AG09309 (cell line): ENCODE measurements at places on chromosomes 2 and 18.

- DNase-seq, result no peak
Observed at GRCh38 chr2:634636-635388, 42.4 kb downstream of the TMEM18 start.

GRCh38 chr2:40346535-40347354 lies 105.1 kb downstream of the SLC8A1 start:
- no peak for DNase-seq

- DNase-seq, result no peak
Observed at GRCh38 chr2:177335917-177336450, 56.6 kb upstream of the AGPS start.

DNA sequence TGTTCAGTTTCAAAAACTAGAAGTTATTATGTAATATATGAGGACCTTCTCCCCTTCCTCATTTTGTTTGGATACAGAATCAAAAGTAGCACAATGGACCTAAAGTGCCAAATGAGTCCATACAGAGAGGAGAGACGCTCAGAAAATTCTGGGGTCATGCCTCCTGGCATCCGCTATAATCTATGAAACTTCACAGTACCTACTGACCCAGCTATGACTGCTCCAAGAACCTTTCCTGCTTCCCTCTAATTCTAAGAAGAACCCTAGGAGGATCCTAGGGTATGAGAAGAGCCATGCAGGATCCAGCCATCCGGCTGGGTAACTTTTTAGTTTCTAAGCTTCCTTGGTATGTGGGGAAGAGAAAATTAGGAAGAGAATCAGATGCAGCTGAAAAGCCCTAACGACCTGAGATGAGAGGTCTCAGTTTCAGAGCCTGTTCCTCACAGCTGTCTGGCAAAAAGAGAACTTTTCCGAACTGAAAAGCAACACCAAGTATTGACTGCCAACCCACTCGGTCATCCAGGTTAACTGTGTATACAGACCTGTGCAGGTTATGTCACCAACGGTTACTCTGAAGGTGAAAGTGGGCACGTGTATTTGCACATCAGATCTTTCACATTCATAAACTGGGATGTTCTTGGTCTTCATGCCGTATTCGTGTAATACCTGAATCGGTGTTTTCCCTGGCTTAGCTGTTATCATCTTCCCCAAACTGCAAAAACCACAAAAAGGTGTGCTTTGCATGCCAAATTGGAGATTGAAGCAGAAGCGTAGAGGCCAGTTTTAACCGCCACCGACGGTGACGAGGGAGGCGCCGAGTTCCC lies 1.1 kb downstream of the PRKRA start:
- DNase-seq, result no peak
